Mesenteric fat pad (tissue), 1 donor: ENCODE measurements at places on chromosomes 6 and 20. TPM values are rescaled to one million over a fixed set of nuclear protein-coding genes. Genes with fewer than 3 reads are reported as not detected.
A peak's percentile ranks its signal among the peaks of the same experiment; 100 is the strongest.

ABHD16B gene
- total RNA-seq = not detected

GSTA1 gene
- total RNA-seq = 0.93 TPM

GRCh38 chr6:117481926-117482239, 591 bp upstream of the DCBLD1 start:
- DNase-seq = no peak

GRCh38 chr6:4103929-4104328, 25.0 kb upstream of the FAM217A start:
- no peak for DNase-seq

DNA sequence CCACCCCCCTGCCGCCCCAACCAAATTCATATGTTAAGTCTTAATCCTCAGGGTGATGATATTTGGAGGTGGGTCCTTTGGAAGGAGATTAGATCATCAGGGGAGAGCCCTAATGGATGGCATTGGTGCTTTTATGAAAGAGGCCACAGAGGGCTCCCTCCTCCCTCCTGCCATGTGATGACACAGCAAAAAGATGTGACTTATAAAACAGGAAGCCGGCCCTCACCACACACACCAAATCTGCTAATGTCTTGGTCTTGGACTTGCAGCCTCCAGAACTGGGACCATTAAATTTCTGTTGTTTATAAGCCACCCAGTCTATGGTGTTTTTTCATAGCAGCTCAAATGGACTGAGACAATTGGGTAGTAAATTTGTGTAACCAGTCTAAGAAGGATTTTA, 176.3 kb downstream of the ADGRG6 start:
- no peak for DNase-seq

GRCh38 chr6:16338577-16339264, 100.3 kb downstream of the GMPR start:
- DNase-seq = no peak

DNA sequence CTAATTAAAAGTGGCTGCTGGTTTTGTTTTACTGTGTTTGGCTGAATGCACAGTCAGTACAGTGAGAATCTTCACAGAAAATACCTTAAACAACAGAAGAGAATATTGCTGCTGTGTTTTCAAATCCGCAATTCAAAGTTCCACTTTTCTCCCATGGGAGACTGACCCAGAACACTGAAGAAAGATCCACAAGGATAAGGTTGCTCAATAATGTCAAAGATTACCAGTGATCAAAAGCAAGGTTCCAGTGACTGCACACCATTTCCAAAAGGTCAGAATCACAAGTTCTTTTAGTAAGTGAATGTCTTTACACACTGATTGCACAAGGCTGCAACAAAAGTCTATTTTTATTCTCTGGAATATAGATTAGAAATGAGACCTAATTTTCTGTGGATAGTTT, 82.3 kb downstream of the EPHA7 start:
- no peak for DNase-seq

DNA sequence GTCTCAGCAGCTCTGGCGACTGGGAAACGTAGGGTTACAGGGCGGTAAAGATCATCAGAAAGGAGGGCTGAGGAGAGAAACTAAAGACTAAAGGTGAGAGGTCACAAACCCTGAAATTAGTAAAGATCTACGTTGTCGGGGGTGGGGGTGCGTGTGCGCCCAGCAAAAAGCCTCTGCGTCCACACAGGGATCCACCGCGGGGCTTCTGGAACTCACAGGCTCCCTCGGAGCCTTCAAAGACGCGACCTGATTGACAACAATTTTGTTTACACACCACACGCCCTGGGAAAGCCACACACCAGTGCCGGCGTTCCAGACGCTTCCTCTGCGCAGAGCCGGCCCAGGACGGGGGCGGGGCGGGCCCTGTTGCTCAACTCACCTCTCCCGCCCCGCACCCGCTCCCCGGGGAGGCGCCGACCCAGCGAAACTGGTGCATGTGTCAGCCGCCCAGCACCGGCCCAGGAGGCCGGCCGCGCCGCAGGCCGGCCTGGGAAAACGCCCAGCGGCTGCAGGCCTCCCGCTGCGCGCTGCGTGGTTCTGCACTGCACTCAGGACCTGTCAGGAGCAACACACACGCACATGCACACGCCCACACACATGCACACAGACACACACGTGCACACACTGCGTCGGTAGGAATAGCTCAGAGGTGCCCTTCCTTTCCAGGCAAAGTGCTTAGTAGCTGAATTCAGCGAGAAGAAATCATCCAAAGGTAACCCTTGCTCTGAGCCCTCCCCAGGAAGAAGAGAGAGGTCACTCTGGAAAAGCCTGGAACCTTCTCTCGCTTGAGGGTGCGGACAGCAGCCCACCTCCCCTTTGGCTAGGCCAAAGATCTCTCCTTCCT, 57.2 kb upstream of the ARID1B start:
- DNase-seq = peak; percentile 97
